D721Med (cell line): ENCODE measurements at places on chromosomes 7 and 10.

DNA sequence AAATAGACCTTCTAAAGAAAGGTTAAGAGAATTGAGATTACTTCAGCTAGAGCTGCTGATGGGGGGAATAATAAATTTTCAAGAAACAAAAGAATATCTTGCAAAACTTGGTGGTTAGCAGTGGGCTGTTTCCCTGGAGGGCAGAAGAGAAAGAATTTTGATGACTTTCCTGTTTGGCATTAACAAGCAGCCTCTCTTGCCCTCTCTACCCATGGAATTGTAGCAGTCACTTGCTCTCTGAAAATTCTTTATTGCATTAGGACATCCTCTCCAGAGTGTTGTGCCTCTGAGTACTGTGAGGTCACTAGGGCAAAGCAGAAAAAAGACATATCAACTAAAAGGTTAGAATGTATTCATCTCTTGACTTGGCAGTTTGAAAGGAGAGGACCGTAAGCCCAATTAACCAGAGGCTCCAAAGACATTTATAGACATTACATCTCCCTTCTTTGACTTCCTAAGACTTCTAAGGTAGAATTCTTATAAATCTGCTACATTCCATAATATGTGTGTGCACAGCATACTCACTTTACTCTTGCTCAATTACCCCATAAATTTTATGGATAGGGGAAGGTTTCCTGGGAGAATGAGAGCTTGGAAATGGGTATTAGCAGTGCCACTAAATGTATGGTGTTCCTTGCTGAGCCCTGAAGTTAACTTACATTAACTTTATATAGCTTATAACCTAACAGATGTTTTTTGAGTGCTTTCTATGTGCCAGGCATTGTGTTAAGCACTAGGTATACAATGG lies 215.3 kb downstream of the KIF20B start:
- DNase-seq = no peak

- no peak for DNase-seq
Measured at GRCh38 chr10:71687077-71687476, 32.5 kb downstream of the C10orf105 start.

GRCh38 chr10:113350311-113351040 lies 202.4 kb upstream of the HABP2 start:
- no peak for DNase-seq

- no peak for DNase-seq
Measured at GRCh38 chr10:11357439-11357838, 254.0 kb downstream of the USP6NL start.

DNA sequence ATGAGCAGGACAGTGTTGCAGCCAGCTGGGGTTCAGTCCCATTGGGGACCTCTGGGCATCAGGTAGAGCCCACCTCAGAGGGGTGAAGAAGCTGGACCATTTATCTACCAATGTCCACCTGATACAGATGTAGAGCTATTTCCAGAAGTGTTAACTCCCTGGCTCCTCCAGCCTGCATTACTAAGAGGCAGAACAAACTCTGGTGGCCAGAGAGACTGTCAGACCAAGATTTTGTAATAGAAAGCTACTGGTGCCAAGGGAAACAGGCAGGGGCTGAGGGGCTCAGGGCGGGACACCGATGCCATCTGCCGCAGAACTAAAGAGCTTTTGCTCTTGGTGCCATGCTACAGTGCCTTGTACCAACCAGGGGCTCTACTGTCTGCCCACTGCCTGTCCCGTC lies 268.2 kb upstream of the HABP2 start:
- DNase-seq = no peak

- no peak for DNase-seq
Measured at GRCh38 chr7:119996634-119997033, 276.3 kb upstream of the KCND2 start.

- DNase-seq = no peak
Measured at GRCh38 chr7:724298-724697, 2.2 kb upstream of the DNAAF5 start.

DNA sequence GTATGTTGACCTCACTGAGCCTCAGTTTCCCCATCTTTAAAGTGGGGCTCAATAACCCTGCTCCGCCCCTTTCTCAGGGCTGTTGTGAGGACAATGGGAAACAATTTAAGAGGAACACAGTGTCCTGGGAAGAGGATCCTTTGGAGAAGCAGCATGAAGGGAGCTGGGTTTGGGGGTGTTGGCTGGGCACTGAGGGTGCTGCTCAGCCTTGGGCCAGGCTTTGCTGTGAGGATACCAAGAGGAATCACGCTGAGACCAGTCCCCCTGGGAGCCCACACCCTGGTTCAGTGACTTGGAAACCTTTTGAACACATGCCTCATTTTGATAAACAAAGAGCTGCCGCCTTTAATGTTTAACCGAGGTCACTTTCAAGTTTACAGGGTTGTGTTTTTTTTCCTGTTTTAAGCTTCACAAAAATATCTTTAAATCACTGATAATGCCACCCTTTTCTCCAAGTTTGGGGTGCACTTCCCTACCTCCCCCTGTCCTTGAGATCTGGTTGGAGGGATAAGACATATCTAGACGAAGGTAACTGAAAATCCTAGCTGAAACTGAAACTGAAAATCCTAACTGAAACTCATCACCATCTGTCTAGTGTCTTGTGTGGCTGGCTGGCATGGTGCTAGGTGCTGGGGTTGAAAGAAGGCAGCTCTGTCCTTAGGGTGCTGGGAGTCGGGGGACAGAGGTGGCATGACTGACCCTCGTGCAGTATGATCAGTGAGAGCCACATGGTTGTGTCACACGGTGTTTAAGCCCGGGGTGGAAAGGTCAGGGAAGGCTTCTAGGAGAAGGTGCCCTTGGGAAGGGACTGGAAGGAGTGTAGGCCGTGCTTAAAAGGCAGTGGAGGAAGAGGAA lies 27.7 kb downstream of the ZNF775 start:
- DNase-seq = no peak

GRCh38 chr7:102279537-102280400 lies 6.9 kb upstream of the SH2B2 start:
- peak; percentile 90 for DNase-seq

DNA sequence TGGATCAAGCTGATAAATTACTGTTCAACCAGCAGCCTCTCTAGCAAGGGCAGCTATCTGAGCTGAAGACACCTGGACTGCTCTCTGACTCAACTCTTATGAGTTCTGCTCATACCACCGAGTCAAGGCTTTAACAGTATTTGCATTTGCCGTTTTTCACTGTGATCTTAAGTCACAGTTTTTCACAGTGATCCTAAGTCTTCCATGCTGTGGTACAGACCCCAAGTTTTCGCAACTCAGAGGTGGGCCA lies 31.3 kb downstream of the PIP4K2A start:
- DNase-seq = no peak

GRCh38 chr7:122430710-122431109 lies 126.2 kb upstream of the FEZF1 start:
- DNase-seq = no peak

DNA sequence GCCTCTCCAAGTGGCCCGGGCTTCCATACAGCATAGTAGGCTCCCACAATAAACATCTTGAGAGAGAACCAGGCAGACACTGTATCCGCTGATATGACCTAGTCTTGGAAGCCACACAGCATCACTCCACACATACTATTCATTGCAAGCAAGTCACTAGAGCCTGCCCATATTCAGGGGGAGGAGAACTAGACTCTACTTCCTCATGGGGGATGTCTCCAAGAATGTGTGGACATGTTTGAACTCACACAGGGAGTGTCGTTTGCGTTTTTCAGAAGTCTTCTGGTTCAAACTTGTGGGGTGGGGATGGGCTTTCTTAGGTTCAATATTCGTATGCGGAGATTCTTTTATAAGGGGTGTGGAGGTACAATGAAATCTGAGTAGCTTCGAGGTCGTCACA lies 232.6 kb upstream of the HABP2 start:
- no peak for DNase-seq

DNA sequence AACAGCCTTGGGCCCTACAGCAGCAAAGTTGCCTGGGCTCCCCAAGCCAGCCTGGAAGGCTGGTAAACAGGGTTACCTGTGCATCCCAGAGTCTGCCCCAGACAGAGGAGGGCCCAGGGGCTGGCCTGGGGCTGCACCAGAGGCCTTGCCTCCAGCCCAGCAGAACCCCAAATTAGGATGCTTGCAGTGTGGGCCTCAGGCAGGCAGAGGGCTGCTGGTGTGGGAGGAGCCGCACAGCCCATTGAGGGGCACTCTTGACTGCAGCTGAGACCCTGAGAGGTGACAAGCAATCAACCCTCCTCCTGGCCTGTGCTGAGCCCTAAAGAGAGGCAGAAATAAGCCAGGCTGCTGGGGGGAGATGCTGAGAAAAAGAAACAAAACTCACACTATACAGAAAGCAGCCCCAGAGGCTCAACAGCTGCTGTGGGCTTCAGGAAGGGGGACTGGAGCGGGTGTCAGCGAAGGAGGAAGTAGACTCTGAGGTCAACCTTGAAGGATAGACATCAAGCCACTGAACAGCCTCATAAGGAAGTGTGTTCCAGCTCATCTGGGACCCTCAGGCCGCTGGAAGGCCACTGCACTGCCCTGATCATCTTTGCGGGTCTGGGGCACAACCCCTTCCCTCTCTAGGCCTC lies 6.6 kb downstream of the AIFM2 start:
- DNase-seq = no peak

- no peak for DNase-seq
Measured at GRCh38 chr10:103967448-103968071, 620 bp downstream of the SLK start.

DNA sequence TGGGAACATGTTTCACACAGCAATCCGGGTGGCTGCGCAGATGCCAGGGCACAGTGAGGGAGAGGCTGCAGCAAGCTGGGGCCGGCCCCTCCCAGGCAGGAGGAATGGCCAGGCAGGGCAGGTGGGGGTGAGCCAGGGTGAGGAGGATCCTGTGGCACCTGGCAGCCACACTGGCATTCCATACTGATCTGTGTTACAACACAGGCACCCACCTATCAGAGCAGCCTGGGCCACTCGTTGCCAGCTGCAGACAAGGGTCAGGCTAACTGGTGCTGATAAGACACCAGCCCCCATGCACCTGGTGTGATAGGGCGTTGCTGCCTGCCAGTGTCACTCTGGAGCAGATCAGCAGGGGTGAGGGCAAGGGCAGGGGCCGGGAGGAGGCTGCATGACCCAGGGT lies 16.6 kb upstream of the RET start:
- DNase-seq = no peak

DNA sequence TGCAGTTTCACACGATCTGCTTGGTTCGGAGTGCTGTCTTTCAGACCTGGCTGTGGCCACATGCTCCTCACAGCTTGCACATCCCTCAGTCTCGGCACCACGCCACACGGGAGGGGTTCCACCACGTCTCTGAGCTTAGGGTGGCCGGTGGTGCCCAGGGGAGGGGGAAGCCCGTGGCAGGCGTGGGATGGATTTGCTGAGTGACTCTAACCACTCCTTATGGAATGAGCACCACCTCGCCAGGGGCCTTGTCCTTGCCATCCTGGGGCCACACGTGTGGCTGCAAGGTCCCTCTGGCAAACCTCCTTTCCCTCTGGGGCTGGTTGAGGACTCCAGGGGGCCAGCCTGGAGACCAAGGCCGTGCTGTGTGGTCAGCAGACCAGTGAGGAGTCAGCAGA lies 29.1 kb upstream of the FAM20C start:
- no peak for DNase-seq

DNA sequence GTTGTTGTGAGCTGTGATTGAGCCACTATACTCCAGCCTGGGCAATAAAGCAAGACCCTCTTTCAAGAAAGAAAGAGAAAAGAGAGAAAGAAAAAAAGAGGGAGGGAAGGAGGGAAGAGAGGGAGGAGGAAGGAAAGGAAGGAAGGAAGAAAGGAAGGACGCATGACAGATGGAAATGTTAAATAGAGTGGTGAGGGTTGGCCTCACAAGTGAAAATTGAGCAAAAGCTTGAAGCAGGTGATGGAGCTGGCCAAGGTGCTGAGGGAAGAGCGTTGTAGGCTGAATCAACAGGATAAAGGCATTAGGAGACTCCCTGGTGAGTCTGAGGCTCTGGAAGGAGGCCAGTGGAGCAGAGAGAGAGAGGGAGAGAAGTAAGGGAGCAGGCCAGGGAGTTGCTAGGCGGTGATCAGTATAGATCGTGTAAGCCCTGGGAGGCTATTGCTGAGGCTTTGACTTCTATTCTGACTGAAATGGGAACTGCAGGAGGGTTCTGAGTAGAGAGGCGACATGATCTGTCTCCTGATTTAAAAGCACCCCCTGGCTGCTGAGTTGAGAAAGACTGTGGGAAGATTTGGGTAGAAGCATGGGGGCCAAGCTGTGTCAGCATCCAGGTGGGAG lies 26.5 kb upstream of the TMEM248 start:
- no peak for DNase-seq

GRCh38 chr10:122441961-122442360 lies 12.5 kb upstream of the ARMS2 start:
- no peak for DNase-seq

DNA sequence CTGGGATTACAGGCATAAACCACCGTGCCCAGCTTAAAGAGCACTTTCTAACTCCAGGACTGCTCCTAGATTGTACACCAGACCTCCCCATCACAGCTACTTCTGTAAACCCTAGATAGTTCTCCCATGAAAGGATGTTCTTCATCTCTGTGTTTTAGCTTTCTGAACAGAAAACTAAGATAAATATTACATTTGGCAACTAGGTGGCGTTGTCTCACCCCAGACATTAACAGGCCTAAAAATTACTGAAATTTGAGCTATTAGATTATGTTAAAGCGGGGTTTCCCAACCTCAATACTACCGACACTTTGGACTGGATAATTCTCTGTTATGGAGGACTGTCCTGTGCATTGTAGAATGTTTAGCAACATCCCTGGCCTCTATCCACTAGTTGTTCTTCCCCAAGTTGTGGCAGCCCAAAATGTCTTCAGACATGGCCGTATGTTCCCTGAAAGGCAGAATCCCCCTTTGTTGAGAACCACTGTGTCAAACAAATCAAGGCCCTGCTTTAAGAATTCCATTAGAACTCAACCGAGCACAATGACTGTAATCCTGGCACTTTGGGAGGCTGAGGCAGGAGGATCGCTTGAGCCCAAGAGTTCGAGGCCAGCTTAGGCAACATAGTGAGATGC lies 19.1 kb downstream of the ATOH7 start:
- no peak for DNase-seq

DNA sequence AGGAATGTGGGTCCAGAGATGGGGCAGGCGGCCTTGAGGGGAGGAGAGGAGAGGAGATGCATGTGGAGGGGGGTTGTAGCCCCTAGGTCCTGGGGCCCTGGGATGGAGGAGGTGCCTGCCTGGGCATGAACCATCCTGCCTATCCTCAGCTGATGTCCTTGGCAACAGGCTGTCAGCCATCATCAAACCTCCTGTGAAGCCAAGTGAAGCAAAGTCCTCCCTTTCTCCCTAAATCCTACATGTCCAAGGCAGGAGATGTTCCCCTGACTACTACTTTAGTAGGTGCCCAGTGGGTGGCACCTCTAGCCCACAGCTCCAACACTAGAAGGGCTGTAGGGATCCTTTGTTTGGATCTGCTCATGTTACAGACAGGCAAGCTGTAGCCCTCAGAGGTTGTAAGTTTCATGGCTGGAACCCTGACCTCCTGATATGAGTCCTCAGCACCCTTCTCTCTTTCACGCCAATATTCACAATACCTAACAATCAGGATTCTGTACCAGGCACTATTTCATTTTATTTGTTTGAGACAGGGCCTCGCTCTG lies 66.6 kb upstream of the SYPL1 start:
- no peak for DNase-seq

GRCh38 chr7:76377186-76377918 lies 18.6 kb upstream of the YWHAG start:
- no peak for DNase-seq
